GM13977 (cell line): ENCODE measurements at places on chromosomes 5 and 9.

DNA sequence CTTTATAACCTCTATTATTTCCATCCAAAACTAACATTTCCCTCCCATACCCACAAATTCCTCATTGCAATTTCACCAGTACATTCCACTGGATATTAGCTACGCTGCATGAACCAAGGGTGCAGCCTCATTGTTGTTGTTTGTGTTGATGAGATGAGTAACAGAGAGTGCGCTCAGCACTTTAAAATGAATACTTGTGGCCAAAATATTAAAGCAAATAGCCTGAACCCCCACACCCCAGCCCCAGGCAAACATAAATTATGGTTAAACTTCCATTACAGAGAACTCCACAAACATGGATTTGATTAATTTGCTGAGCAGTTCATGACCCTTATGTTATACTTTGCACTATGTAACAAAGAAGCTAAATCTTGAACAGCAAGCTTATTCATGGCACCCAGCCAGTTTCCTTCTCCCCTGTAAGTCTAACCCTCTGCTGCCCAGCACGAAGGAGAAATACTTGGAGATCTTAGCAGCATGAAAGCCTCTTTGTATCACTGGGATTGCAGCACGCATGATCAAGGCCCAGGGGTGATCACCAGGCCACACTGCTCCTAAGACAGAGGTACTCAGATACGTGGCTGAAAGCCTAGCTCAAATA lies 205.0 kb downstream of the DOCK8 start:
- DNase-seq, result no peak

DNA sequence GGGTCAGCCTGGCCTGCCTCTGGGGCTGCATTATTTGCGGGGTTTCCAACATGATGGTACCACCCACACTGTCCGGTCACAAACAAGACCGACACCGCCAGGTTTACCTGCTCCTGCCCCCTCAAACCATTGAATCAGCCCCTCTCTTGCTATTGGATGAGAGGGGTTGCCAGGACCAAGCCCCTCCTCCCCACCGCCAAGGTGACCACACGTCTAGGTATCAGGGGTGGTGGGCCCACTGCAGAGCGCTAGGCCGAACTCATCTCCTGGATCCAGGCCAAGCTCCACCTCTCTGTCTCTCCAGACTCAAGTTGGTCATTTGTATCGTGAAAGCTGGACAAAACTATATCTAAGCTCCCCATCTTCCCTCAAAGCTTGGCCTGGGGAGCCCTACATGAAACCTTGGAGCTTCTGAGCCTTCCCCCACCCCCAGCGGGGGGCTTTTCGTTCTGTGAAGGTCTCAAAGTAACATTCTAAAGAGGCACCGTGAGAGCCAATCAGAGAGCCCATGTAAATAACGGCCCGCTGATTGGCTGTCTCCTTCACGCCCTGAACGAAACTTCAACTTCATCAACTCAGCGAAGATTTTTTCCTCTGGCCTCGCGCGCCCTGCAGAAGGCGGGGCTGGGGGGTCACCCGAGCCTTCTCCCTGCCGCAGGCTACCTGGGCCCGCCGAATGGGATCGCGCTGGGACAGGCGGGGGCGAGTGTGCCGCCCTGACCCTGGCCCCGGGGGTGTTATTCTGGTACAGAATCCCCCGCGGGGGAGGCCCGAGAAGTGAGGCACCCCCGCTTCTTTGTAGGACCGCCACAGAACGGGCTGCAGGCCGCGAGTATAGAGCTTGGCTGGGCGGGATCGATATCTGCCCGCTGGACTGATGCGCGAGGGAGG lies 49.6 kb upstream of the PSD2 start:
- peak; percentile 80 for DNase-seq

DNA sequence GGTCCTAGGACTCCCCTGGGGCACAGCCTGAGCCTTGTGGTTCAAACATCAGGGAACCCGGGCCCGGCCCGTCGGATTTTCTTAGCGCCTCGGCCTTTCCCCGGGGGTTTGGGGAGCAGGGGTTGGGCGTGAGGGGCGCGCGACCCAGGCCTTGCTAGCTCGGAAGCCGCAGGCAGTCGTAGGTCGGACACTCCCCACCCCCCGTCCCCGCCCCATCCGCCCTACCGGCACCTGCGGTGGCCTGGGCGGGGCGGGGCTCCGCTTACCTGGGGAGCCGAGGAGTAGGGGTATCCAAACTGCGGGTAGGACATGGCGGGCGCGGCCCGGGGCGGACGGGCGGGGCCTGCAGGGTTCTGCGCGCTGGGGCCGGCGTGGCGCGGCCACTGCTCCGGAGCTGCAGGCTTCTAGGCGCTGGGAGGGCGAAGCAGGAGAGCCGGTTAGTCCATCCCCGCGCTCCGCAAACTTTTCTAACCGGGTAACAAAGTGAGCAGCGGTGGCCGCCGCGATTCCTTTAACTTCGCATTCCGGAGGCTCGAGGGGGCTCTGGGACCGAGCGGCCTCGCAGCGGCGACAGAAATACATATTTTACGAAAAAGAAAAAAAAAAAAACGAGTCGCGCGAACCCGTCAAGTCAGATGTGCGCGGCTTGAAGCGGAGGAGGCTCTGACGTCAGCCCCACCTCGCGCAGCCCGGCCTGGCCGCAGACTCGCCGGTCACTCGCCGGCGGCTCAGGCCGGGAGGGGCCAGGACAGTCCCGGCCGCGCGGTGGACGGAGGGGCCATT lies at the start of gene IRX4:
IRX4 (minus strand) TSS at position 589 of the 783 bp plus-strand sequence; CDS start at position 311, 278 bp downstream.
- DNase-seq, result peak; percentile 66

DNA sequence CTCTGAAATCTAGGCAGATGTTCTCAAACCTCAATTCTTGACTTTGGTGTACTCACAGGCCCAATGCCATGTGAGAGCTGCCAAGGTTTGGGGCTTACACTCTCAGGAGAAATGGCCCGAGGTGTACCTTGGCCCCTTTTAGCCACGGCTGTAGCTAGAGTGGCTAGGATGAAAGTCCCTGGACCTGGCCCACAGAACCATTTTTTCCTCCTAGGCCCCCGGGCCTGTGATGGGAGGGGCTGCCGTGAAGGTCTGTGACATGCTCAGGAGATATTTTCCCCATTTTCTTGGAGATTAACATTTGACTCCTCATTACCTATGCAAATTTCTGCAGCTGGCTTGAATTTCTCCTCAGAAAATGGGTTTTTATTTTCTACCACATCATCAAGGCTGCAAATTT lies 1296.5 kb downstream of the MAT2B start:
- no peak for DNase-seq

DNA sequence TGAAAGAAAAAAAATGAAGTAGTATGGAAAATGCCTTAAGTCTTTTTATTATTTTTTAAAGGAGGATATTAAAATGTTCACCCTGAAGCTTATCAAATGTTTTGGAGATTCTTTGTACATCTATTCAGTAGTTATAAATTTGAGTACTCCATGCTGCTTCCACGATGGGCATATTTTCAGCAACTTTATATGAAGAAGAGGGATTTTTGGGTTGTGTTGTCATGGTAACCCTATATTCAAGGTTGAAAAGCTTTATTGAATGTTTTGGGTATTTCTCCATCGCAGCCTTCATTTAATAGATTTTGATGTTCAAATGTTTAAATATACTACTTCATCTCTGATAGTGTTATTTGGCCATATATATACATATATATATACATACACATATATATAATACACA lies 557.5 kb downstream of the CAAP1 start:
- DNase-seq, result no peak

DNA sequence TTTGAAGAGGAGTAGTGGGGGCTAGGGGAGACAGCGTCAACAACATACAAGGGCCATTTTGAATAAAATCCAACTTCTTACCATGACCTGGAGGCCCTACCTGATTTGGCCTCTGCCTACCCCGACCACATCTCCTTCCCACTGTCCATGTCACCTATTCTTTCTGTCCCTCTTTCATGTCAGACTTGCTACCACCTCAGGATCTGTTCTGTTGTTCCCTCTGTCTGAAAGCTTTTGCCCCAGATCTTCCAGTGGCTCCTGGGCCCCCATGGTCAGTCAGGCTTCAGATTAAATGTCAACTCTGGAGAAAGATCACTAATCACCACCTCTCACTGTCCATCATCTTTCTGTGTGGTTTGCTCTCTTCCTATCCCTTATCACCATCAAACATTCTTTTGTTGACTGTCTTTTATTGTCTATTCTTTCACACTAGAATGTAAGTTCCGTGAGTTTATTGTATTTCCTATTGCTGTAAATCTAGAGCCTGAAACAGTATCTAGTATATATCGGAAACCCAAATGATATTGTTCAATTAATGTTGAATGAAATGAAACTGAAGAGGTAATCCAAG lies 31.2 kb upstream of the APC start:
- DNase-seq, result no peak

DNA sequence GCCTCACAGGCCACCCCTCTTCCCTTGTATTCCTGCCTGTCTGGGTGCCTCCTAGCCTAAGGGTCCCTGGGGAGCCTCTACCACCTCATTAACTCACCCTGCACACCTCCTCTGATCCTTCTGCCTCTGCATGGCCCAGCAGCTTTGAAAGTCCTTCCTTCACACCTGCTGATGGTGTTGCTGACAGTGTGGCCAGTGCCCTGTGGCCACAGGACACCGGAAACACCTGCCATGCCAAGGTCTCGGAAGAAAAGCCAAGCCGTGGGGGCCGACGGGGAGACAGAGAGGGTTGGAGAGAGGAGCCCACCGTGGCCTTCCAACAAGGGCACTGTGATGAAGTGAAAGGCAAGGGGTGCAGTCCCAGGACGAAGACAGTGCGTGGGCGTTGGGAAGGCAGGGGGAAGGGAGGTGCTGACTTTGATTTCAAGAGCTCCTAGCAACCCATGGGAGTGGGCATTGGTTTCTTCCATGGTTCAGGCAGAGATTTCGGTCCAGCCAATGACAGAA lies 4.1 kb downstream of the BTNL9 start:
- no peak for DNase-seq

GRCh38 chr5:157487358-157487757 lies 27.3 kb downstream of the NIPAL4 start:
- DNase-seq, result peak; percentile 55

DNA sequence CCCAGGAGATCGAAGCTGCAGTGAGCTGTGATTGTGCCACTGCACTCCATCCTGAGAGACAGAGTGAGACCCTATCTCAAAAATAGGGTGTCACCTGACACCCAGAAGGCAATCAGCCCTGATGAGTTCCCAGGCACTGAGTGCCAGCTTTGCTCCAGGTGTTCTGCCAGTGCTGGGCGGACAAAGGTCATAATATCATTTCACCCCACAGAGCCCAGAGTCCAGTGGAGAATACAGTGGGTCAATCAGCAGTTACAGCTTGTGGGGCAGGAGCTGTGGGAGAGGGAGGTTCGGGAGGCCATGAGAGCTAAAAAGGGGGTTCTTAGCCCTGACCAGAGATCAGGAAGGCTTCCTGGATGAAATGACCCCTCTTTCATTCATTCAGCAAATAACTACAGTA lies 24.4 kb upstream of the SH3RF2 start:
- no peak for DNase-seq

DNA sequence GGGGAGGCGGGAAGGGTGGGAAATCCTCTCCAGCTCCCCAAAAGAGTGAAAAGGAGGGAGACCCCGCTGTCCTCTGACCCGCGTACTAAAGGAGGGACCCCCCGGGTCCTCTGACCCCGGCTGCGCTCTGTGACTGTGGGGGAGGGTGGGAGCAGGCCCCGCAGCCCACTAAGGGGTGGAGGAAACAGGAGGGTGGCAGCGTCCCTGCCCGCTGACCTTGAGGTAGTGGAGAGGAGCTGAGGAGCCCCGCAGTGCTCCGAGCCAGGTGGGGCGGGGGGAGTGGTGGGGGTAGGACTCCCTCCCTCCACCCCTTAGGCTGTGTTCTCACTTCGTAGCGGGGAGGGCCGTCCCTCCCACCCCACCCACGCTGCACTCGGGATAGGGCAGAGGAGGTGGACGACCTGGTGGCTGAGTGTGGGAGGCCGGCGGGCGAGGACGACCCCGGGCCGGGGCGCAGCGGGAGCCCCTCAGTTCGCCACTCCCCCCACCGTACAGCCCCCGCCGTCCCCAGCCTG lies 449 bp upstream of the ADCY2 start:
- no peak for DNase-seq

GRCh38 chr9:96721731-96722429 lies 56.0 kb downstream of the ZNF510 start:
- no peak for DNase-seq

DNA sequence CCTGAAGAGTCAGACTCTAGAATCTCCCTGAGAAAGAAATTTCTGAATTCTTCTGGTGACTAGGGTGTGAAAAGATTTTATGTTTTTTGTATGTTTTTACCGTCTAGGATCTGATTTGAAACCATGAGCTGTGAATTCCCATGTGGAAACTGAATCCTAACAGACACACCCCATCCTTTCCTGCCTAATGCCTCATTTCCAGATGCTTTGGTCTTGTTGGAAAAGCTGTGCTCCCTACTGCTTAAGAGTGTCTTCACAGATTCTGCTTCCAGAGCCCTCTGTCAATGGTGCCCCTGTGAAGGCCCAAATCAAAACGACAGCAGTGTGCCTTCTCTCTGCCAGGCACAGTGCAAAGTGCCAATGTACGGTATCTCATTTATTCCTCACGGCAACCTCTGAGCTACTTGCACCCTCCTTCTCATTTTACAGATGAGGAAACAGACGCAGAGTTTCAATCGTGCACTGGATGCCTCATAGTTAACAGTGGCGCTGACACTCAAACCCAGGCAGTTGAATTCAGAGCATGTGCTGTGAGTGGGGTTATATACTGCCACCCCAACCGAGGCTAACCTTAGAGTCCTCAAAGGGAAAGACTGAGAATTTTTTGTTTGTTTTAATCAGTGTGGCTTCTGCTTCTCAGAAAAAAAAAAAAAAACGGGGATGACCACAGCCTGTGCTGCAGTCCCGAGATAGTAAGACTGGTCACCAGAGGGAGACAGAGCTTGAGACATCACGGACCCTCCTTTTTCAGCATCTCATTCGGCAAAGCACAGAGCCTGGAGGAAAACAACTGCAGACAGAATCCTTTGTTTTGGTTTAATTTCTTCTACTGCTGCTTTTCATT lies 188.4 kb downstream of the SNCAIP start:
- DNase-seq, result peak; percentile 32

DNA sequence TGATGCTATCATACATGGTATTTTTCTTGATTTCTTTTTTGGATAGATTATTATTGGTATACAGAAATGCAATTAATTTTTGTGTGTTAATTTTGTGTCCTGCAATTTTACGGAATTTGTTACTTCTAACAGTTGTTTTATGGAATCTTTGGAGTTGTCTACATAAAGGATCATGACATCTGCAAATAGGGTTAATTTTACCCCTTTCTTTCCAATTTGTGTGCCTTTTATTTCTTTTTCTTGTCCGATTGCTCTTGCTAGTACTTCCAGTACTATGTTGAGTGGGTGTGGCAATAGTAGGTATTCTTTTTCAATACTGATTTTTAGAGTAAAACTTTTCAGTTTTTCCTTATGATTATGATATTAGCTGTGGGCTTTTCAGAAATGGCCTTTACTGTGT lies 111.5 kb downstream of the MACROH2A1 start:
- no peak for DNase-seq

GRCh38 chr9:136693490-136694162 lies 6.4 kb upstream of the AGPAT2 start:
- DNase-seq, result no peak

DNA sequence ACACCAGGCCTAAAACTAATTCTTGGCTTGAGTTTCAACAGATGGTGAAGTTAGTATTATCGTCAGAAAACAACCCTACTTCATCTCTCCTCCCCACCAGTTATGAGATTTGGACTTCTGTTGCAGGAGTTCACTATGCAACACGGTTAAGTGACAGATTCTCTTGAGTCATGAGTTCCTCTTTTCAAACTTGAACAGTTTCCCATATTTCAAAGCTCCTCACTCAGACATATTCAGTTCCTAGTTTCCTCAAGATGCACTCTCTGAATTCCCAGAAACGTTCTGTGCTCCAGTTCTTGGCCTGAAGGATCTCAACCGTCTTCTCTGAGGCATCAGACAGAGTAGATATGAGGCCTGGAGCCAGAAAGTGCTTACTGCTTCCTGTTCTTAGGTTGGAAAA lies 7.3 kb upstream of the PTGER4 start:
- DNase-seq, result no peak
